Mesothelial cell of epicardium (in vitro differentiated cells): ENCODE measurements at places on chromosomes 12 and 14.

GRCh38 chr14:50669441-50669986 lies 1.4 kb upstream of the SAV1 start:
- DNase-seq = no peak

- DNase-seq = no peak
These were observed 35.9 kb downstream of the FBLN5 start for GRCh38 chr14:91911474-91912032.

GRCh38 chr12:116179384-116179783 lies 98.1 kb downstream of the MED13L start:
- no peak for DNase-seq

DNA sequence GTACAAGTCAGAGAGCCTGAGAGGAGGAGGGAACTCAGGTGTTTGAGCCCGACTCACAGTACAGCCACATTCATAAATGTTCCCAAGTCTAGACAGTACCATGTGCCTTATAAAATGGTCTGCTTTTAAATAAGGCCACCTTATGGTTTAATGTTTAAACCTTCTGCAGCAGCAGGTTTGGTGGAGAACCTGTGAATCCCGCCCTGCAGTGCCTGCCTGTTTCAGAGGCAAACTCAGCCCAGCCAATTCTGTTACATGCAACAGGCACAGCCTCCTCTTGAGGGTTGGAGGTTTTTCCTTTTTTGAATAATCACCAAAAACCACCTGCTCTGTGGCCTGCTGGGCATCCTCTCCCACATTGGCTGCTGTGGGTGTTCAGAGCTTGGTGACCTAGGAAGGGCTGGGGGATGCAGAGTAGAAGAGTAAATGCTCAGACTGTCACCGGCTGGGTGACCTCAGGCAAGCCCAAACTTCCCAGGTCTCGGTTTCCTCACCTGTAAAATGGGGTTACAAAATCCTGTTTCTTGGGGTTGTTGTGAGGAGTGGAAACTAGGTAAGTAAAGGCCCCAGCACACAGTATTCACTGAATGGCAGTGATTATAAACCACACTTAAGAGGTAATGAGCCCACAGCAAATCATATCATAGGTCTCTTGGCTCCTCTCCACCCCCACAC lies 28.0 kb downstream of the NUAK1 start:
- DNase-seq = no peak

DNA sequence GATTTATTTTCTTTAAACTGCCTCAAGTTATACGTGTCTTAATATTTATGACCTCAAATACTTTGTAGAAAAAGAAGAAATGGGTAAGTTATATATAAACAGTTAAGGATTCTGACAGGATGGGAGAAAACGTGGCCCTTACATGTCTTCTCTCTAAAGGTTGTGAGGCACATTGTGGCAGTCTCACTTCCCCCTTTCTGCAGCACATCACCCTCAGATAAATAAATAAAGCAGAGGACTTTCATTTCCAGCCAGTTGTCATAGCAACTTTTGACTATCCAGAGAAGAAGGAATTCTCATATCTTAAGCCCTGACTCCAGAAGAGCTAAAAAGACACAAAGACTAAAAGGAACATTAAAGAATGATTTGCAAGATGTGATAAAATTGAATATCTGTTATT lies 28.8 kb upstream of the CEP83 start:
- no peak for DNase-seq

DNA sequence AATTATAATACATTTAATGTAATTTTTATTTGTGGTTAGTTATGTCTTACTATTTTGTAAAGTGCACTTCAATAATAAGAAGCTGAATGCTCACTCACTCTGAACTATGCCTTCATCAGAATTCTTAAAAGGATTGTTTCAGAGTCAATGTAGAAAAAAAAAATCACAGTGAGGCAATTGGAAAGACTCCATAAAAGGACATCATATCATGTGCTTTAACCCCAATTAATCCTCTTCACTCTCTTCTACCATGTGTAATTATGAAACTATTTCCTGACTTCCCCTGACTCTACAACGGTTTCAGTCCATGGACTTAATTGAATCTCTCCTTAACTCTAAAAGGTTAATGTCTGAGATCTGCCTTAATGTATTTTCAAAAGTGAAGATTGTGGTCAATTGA lies 250.4 kb upstream of the ALG10 start:
- no peak for DNase-seq

- DNase-seq = no peak
These were observed 97.2 kb downstream of the LGMN start for GRCh38 chr14:92651106-92651757.

- no peak for DNase-seq
These were observed 84.1 kb upstream of the MED13L start for GRCh38 chr12:116361414-116362223.

DNA sequence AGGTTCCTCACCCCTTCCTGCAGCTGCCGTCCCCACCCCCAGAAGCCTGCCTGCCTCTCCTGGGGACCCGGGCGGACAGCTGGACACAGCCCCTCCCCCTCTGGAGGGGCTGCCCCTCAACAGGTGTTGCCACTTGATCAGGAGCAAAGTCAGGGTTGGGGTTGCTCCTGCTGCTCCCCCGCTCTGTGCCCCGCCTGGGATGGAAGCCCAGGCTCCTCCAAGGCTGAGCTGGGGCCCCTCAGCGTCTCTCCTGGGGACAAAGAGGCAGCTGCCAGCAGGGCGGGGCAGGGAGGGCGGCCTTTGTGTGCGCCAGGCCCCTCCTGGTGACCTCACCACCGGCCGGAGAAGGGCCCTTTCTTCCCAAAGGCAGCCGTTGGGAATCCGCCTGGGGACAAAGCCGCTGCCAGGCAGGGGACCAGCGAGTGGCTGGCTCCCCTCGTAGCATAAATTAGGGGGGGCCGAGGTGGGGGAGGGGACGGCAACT lies 13.7 kb downstream of the TRMT61A start:
- DNase-seq = no peak

GRCh38 chr12:119204131-119204530 lies 25.4 kb downstream of the HSPB8 start:
- no peak for DNase-seq

DNA sequence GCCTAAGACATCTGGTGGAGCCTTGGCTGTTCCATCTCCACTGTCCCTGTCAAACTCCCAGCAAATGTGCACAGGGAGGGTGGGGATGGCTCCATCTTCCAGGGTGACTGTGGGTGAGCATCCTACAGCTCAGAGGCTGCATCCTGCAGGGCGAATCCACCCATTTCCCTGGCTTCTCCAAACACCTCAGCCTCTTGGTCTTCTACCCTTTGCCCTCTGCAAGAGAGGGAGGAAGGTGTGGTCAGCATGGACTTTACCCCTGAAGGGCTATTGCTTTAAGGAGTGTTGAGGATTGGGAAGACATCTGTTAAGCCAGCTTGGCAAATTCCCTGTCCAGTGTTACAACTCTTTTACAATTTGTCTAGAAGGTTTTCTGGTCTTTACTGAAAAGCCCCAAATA lies 23.1 kb upstream of the DGLUCY start:
- no peak for DNase-seq

DNA sequence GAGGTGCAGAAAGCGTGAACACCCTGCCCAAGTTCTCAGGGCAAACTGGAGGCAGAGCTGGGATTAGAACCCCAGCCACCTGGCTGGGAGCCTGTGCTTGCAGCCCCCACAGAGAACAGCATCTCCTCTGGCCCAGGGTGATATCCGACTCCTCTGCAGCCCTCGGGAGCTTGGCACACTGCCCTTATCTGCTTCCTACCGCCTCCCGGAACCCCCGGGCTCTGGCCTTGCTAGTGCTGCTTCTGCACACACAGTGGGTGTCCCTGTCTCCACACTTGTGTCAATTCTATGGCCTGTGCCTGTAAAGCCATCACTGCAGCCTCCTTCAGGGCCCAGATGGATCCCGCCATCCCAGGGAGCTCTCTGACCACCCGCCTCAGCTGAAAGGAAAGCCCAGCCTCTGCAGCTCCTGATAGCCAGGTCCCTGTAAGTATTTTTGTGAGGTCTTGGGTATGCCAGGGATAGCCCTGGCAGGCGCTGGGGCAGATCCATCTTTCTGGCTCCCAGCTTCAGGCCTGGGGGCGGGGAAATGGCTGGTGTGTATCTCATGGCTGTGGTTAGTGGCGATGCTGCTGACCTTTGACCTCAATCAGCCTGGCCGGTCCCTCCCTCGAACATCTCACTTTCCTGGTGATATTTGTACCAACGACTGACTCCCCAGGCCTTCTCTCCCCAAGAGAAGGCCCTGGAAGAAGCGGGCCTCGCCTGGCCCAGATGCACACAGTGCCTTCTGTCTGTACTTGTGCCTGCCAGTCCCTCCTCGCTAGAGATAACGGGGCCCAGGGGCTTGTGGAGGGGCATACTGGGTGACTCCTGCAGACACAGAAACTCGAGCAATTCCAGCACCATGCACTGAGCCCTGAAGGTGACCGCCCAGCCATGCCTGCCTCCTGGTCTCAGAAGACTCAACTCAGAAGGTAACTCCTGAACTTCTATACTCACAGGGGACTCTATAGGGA lies 183.8 kb downstream of the CALM1 start:
- no peak for DNase-seq

DNA sequence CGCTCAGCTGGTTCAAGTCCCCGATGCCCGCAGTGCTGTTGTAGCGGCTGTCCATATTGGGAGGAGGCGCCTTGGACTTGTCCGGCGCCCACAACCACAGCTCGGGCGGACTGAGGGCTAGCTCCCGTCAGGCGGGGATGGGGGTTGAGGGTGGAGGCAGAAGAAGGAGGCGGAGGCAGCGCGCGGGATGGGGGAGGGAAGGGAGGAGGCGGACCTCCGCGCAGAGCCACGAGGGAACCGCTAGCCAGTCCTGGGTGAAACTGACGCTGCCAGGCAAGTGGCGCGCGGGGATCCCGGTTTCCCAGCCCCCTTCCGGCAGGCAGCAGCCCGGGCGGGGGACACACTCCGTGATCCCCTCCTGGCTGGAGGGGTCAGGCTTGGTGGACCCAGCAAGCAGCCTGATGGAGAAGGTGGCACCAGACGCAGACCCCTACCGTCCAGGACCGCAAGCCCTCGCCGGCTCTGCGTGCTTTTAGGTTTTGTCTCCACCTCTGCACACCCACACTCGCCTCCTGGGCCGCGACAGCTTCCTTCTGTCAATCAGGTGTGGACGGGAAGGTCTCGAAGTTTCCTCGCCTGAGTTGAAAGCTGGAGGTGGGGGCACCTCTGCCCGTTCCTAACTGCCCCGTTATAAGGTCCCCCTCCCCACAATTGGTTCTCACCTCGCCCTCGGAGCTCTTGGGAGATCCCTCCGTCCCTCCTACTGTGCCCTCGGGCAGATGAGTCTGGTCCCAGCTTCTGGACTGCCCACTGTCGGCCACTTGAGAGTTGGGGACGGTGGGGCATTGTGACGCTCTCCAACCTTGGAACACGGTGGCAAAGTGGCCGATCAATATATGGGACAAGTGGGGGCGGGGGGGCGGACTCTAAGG lies at the start of gene CPNE8:
TSS of gene CPNE8 (minus strand) at position 112 of the 872 bp plus-strand sequence. CDS start at position 55, 57 bp downstream.
- no peak for DNase-seq

GRCh38 chr12:40474630-40475029 lies 217.6 kb upstream of the CNTN1 start:
- DNase-seq = no peak

DNA sequence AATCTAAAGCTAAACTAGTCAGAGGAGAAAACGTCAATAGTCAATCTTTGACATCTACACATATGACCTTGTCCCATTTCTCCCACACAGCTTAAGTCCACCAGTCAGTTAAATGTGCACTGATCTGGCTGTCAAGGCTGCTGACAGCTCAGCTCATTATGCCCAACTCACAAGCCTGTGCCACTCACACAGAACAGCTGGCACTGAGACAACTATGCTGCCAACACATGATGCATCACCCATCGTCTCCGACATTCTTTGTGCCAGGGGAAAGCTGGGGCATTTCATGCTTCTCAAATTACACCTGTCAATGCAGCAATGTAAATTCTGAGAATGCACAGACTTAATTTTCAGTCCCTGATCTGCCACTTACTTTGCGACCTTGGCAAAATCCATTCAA lies 25.3 kb downstream of the GNS start:
- no peak for DNase-seq

DNA sequence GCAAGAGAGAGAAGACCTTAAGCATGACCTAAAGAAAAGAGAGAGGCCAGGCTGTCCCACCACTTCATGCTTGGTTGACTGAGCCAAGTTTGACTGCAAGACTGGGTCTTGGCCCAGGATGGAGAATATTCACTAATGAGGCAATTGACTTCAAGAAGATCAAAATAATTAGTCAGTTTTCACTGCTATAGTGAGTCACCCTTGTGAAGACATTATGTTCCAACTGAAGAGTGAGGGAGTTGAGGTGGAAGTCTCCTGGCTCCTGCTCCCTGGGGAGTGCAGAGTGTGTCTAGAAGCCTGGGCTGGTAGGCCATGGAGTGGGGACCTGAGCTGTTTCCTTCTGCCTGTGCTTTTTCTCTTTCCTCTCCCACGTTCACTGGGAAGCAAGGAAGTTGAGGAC lies 117.6 kb downstream of the CACNA1C start:
- DNase-seq = no peak

DNA sequence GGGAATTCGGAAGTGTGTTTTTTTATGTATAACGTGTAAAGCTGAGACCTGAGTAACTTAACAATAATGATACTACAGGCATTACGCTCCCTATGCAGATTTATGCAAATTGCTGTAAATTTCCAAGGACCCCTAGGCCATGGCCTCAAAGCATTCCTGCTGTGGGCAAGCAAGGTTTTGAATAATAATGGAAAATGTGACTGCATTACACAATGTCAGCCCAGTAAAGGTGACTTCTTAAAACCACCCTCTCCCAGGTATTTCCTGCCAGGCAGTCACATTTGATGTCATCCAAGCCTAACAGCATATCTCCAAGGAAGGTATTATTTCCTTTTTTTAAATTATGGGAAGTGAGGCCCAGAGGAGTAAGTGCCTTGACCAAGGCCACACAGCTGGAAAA lies 621.0 kb downstream of the BCL11B start:
- DNase-seq = no peak

DNA sequence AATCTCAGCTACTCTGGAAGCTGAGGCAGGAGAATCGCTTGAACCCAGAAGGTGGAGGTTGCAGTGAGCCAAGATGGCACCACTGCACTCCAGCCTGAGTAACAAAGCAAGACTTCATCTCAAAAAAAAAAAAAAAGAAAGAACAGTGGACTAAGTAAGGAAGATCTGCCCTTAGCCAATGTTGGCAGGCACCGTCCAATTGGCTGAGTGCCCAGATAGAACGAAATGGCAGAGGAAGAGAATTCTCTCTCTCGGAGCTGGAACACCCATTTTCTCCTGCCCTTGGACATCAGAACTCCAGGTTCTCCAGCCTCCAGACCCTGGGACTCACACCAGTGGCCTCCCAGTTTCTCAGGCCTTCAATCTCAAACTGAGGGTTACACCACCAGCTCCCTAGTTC lies 49.9 kb downstream of the ESR2 start:
- DNase-seq = no peak

DNA sequence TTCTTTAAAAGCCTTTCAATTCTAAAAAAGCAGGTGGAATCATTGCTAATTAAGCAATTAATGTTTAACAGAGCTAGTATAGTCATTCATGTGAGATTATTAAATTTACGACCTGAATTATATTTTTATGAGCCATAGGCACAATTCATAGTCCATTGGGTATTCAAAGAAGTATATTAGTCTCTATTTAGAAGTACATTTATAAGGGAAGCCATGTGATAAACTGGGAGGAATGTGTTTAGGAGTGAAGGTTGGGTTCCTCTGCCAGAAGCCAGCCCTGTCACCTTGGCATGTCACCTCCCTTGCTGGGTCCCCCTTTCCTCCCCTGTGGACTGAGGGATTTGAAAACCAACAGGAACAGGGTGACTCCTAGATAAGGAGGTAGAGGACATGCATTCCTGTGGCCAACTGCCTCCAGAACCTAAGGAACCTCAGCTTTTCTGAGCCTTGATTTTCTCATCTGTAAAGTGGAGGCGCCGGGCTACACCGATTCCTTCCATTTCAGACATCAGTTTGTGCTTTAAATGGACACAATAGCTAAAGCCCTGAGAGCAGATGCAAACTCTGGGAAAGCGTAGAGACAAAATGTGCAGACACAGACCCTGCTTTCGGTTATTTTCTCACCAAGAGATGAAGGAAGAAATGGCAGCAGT lies 5.4 kb upstream of the KRT2 start:
- DNase-seq = no peak
